ENCODE measurements at places on chromosomes 13 and 19.

GRCh38 chr19:42228641-42229040, 8.5 kb downstream of the ZNF526 start:
- no peak for DNase-seq

DNA sequence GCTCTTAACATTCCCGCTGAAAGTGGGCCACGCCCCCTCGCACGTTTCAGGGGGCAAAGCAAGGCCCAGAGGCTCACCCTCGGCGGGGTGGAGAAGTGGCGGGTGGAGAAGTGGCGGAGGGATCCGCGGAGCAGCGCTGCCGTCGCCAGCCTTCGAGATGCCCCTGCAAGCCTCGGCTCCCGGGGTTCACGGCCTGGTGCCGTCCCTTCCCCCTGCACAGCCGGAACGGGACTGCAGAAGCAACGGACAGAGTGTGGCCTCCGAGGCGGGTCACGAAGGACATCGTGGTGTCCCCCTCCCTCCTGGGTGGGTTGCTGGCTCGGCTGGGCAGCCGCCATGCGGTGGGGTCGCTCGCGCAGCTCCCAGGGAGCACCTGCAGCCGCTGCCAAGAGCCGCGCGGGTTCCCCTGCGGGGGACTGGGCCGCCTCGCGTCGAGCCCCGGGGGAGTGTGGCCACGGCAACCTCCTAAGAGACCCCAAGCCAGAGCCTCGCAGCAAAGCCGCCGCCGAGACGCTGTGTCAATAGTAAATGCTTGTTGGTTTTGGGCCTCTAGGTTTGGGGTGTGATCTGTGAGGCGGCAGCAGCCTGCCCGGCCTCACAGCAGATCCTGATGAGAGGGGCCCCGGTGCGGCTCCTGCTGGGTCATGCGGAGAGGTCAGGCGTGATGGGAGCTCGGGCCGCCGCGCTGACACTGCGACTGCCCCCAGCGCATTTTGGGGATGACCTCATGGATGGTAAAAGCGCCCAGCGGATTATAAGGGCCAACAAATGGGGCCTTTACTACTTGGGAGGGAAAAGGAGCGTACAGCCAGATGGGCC, 5.5 kb downstream of the TPGS1 start:
- DNase-seq, result no peak

DNA sequence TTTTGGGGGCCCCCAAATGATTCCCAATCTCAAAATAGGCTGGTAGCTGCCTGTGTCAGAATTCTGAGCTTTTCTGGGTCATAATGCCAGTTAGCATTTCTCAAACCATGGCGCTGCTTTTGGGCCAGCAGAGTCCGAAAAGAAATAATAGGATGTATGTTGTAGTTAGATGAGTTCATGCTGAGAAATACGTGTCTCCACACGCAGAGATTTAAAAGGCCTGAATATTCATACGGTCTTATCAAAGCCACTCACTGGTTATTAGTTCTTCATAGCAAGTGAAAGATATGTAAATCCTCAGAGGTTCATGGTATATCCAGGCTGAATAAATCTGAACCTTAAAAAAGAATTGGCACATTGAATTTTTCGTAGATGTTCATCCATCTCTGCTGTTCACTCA, 124.5 kb downstream of the SHISA2 start:
- no peak for DNase-seq

- no peak for DNase-seq
Measured at GRCh38 chr13:73340069-73340468, 281.3 kb downstream of the KLF5 start.

DNA sequence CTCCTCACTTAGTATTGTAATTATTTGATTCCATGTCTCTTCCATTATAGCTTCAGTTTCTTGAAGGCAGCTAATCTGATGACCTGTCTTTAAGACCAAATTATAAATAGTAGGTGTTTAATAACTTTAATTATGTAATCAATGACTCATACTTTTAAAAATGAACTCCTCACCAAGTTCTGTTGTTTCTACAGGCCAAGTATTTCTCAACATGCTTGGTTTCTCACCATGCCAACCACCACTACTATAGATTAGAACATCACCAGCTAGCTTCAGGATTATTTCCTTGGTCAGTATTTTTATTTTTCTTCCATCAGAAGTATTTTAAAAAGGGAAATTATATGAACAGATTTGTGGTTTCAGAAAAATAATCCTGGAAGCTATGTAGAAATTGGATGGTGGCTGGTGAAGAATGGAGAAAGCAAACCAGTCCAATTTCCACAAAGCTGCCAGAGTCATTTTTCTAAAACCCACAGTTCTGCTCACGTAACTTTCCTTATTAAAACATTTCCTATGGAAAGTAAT, 237.7 kb upstream of the DACH1 start:
- DNase-seq, result no peak

- no peak for DNase-seq
Measured at GRCh38 chr19:17473041-17473440, 2.7 kb downstream of the SLC27A1 start.

DNA sequence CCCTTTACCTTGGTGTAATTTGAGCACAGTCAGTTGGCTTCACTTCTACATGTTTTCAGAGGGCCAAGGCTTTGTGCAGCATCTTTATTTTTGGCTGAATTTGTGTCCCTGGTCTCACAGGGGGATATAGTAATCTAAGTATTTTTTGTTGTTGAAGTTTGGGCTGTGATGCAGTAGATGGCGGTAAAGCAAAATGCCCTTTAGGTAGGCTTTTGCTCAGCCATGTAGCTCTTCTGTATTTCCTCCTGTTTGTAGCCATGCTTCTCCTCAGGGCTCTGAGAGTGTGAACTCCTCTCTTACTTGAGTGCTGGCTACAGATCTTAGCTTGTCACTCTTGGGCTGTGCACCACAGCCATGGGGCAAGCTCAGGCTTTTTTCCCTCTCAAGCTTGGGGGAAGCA, 328.6 kb downstream of the SLITRK5 start:
- no peak for DNase-seq

DNA sequence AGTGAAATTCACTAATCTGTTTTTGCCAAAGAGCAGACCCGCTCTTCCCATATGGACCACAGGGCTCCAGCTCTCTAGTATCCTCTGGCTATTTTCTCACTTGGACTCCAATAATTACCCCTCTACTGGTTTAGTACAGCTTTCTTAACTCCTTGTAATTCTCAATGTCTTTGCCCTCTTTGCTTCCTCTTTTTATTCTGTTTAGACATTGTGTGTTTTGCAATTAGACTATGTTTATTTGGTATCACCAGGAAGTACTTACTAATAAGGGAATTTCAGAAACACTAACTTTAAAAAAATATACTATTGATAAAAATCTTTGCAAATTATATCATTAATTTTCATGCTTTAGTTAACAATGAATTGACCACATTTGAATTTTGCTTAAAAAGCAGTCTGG, 111.6 kb upstream of the OBI1 start:
- DNase-seq, result no peak

- no peak for DNase-seq
Measured at GRCh38 chr19:30073152-30074000, 131.3 kb downstream of the URI1 start.

DNA sequence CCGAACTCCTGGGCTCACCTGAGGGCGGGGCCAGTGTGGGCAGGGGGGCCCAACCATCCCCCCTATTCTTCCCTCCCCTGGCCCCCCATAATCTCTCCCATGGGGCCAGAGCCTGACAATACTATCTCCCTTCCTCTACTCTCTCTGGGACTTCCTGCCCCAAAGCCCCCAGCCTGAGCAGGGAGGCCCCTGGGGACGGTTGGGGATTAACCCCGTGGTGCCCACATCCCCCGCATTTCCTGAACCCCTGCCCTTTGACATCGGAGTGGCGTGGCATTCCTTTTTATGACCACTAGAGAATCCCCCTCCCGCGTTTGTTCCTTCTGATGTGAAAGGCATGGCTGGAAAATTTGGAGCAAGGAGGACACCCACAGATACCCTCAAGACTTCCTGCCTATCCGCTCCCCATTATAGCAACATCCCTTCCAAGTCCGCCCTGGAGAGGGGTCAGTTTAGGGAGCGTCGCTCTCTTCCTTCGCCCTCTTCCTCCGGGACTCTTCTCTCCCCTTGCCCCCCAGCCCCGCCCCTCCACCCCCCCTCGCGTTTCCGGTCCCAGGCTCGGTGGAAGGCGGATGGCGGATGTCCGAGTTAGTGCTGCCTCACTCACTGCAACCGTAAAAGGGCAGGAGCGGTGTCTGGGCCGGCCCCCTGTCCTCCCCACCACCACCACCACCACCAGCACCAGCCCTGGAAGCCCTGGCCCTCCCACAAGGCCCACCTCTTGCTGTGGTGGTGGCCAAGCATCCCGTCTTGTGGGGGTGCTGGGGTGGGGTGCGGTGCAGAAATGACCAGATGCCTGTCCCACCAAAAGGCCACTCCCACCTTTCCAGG, 1.8 kb downstream of the VASP start:
- DNase-seq, result peak; percentile 40

DNA sequence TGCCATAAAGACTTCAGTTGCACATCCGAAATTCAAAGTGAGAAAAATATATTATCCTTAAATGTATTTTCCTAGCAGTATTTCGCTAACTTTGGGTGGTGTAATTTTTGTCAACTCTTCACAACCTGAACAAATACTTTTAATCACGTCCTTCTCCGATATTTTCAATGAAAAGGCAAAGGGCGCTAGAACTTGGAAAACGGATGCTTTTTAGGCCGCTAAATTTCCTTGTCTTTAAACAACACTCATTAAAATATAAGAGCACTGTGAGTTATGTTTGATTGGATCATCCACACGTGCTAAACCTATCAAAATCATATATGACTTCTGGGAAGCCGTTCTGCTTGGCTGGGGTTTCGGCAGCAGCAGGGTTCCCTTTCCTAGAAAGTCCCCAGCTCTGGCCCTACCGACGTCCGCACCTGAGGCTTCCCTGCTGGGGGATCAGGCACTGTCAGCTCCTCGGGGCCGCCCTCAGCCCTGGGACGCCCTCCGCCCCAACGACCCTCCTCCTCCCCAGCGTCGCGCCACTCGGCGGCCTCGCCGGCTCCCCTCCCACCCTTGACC, 462 bp upstream of the MPHOSPH8 start:
- DNase-seq, result no peak

DNA sequence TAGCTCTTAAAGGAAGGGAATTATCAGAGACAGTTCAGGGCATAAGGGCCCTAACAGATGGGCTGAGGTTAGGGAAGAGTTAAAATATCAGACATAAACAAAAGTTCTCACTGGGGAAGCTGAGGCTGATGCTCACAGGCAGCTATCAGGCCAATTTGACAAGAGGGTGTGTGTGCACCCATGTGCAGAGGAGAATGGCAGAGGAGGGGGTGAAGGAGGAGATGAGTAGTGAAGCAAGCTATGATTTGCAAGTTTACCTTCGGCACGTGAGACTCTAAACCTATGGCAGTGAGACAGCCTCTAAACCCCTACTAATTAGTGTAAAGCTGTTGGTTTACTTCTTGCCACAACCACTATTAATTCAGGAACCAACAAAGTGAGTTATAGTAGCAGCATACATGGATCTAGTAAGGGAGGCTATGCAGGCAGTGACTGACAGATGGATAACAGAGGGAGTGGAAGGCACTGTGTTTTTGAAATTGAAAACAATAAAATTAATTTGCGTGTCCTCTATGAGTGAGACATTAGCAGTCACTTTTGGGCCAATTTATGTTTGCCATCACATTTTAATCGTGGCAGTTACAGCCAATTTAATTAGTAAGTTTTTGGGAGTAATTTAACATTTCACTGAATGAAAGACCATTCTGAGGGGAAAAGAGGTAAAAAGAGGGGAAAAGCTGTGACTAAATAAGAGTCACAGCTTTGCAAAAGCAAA, 99.6 kb upstream of the HTR2A start:
- DNase-seq, result no peak

DNA sequence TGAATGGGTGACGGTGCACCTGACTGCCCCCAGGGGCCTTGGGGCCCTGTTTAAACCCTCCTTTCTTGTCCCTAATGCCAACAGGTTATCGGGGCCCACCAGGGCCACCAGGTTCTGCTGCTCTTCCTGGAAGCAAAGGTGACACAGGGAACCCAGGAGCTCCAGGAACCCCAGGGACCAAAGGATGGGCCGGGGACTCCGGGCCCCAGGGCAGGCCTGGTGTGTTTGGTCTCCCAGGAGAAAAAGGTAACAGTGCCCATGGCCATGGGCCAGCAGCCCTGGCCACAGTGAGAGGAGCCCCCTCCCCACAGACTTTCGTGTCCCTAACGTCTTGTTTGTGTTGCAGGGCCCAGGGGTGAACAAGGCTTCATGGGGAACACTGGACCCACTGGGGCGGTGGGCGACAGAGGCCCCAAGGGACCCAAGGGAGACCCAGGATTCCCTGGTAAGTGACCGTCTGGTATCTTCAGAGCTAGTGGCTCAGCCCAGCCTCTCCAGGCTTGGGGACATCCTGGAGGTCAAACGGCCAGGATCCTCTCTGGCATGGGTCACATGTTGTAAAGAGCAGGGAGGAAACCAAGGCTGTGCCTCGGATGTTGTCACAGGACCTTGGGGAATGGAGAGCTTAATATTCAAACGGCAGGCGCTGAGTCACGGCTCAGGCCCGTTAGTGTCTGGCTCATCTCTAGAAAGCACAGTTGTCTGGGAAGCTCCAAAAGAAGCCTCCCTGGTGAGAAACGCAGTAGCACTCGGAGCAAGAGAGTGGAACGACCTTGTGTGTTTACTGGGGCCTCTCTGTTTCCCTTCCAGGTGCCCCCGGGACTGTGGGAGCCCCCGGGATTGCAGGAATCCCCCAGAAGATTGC, 58.3 kb downstream of the RAB20 start:
- DNase-seq, result no peak

DNA sequence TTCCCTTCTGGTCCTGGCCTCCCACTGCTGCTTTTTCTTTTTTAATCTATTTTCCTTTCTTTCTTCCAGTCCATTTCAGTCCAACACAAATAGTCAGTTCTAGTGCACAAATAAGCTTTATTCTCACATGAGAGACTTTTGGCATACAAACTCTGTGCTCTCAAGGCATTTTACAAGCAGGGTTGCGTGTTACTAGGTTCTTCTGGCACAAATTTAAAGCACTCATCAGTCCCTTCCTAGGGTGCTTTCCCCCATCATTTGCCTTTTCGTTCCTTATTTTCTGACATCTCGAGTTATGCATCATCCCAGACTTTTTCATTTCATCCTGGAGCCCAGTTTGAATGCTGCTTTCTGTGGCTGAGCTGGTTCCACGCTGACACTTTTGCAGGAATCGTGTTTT, 29.8 kb upstream of the IL17D start:
- DNase-seq, result no peak

- no peak for DNase-seq
Measured at GRCh38 chr13:42925626-42926025, 66.4 kb downstream of the EPSTI1 start.

DNA sequence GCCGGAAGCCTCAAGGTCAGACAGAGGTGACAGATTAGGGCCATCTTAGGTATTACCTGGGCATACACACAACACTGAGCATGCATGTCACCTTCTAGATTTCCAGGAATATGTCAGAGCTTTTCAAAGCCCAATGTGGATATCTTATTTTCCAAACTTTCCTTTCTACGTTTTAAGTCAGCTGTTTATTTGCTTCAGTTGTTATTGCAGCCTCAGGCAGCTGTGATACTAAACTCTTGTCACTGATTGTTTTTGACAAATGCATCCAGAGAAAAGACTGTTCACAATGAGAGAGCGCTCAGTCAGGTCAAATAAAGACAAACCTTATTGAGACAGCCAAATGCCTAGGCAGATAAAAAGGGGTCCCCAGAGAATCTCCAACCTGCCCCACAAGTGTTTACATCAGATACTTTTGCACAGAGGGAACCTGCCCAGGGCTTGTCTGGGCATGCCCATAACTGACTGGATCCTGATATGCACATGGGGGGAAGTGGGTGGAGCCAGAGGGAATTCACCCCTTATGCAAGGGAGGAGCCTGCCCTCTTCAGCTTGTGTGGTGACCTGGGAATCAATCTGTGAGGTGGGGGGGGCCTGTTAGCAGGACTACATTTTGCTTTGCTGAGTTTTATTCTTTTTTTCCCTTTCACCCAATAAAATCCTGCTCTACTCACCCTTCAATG, 28.5 kb downstream of the MED4 start:
- no peak for DNase-seq
